Stimulated activated CD4-positive, alpha-beta T cell treated with anti-CD3 and anti-CD28 coated beads, TNF-alpha, amount 100 ng/mL, for 48 hours (primary cell): ENCODE measurements at places on chromosomes 1 and 21.

DNA sequence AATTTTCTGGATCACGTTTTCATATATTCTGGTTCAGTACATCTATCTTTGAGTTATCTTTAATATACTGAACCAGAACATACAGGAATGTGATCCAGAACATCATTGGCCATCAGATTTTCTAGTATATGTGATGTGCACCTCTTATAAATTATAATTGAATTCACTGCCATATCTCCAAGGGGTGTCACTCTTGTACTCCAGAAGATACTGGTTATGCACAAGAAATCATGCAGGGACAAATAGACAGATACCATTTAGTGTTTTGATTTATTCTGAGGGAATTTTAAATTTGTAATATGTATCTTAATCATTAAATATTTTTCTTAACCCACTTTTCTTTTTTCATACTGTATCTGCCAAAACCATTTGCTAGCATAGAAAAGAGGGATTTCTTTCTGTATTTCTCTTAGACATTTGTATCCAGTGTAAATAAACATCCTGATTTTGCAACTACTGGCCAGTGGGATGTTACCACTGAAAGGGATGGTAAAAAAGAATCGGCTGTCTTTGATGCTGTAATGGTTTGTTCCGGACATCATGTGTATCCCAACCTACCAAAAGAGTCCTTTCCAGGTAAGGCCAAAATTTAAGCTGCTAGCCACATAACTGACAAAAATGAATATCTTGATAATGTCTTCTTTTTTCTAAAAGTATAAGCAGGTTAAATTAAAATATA lies 16.7 kb downstream of the FMO3 start:
- no peak for DNase-seq

GRCh38 chr1:200211157-200211556 lies 183.6 kb downstream of the NR5A2 start:
- DNase-seq: no peak

GRCh38 chr1:71587961-71588360 lies 507.1 kb upstream of the ZRANB2 start:
- DNase-seq: no peak

- no peak for DNase-seq
These were observed 14.4 kb downstream of the SPOCD1 start for GRCh38 chr1:31801458-31801857.

- no peak for DNase-seq
These were observed 11.7 kb downstream of the C1orf94 start for GRCh38 chr1:34188418-34188817.

DNA sequence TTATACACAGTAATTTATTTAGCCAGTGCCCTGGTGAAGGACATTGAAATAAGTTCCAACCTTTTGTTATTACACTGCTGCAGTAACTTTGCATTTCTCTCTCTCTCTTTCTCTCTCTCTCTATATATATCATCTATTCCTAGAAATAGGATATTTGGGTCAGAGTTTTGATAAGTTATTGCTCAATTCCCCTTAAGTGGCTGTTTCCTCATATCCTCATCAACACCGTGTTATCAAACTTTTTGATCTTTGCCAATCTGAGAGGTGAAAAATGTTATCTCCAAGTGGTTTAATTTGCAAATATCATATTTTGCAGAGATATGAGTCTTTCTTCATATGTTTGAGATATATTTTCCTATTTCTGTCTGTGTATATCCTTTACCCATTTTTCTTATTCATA lies 1.6 kb upstream of the SRSF4 start:
- no peak for DNase-seq

DNA sequence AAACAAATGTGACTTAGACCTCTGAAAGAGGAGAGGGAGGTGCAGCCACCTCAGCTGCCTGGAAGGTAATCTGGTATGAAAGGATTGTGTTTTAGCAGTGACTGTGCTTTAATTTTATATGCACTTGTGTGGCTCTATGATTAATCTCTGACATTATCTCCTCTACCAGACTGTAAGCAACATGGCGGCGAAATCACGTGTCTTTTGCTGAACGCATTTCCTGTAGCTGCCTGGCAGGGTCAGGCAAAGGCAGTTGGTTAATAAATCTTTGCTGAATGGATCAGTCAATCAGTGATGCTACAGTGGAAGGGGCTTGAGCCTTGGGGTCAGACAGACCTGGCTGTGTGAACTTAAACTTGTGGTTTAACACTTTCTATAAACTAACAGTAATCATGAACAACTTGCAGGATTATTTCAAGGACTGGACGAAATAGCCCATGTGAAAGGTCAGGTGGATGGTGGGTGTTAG lies 96.9 kb downstream of the ADSS2 start:
- DNase-seq: no peak

- DNase-seq: no peak
These were observed 1.2 kb downstream of the MCM3AP start for GRCh38 chr21:46284077-46284644.

GRCh38 chr1:178579095-178579494 lies 66.2 kb downstream of the TEX35 start:
- DNase-seq: no peak

DNA sequence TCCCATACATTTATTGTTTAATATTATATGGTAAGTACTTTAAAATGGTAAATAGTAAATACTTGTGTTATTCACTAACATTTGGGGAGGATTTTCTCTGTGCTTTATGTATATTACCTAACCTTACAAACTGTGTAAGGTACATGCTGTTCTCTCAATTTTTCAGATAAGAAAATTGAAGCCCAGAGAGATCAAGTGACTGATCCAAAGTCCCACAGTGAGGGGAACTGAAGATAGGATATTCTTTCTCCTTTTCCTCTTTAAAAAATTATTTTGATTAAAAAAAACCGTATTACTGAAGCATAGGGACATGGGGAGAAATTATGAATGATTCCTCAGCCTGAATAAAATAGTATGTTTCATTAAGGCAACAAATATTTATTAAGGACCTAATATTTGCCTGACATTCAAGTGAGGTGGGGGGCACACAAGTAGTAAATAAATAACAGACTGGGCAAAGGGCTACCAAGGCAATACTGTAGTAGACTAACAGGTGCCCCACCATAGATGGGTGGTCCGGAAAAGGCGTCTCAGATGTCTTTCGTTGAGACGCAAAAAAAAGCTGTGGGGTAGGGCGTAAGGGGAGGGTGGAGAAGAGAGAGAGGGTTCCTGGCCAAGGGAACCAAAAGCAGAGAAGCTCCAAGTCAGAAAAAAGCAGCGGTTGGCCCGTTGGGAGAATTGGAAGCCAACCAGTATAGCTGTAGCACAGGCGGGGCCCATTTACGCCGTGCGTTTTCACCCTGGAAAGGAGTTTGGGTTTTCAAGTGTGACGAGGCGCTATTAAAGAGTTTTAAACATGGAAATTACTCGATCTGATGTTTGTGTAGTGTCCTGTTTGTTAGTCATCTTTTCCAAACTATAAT lies 944 bp upstream of the AGO3 start:
- no peak for DNase-seq

DNA sequence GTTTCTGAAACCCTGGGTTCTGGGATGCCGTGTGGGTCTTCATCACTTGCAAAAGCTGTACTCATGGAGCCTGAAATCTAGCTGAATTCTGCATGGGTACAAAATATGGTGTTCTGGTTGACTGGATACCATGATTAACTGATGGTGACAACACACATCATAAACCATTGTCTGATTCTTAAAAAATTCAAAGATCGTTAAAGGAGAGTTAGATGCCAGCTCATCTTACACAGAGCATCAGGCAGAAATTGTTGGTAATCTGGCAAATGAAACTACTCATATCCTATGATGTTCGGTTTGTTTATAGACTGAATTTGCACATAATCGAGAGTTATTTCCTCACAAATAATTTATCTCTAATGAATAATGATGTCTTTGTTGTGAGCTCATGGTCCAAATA lies 218.1 kb upstream of the PKN2 start:
- DNase-seq: no peak

GRCh38 chr1:161962091-161962887 lies 61.4 kb downstream of the OLFML2B start:
- DNase-seq: peak; percentile 24

DNA sequence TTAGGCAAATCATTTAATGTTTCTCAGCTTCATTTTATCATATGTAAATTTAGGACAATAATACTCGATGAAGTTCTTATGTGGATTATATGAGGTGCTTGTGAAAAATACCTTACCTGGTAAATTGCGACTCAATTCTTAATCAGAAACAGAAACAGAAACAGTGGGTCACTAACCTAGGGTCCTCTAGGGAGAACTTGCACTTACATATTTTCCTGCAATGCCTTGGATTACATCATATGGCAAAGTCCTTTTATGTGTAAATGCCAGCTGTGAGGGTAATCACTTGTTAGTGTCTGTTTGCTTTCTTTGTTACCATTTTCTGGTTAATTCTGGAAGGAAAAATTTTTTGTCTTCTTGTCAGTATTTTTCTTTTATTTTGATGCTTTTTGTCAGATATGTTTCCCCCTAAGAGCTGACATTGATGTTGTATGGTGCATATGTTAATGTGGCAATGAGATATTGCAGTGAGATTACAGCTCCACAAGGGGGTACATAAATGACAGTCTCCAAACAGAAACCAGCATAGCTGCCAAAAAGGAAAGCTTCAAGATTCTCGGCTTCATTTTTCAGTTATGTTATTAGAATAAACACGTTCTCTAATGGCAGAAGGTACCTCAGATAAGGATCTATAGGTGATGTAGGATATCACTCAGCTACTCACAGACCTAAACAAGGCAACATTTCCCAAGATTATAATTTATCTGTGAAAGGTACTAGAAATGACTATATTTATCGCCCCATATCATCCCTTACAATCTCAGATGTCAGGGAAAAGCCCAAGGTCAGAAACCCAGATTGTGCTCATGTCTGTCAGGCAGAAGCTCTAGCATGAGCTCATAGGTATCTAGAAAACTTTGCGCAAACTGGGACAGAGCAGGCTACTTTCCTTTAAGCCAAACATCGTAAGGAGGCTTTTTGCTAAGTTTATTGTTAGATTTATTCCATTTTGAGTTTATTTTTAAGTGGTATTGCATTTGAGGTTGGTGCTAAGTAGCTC lies 119.9 kb downstream of the FASLG start:
- no peak for DNase-seq

DNA sequence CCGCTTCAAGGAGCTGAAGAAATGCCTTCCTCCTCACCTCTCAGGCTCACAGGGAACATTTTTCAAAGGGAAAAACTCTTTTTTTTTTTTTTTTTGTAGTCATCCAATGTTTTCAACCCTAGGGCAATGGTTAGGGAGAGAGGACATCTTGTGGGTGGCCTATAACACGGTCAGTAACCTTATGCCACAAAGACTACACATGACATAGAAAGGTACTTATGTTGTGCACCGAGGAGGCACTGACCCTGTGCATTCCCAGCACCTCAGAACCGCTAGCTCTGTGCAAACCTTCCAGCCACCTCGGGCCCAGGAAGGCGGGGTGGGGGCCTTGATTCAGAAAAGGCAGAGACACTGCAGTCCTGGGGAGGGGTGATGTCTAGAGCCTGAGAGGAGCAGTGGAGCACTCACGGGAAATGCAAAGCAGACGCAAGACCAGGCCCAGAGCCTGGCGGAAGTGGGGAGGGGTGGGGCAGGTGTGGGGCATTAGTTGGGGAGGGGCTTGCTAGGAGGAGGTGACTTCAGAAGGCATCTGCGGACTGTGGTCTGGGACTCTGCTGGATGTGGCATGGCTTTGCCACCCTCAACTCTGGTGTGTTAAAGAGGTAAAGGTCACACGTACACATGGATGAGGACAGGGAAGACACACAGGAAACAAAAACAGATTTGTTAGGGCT lies 68.6 kb downstream of the MDM4 start:
- no peak for DNase-seq

DNA sequence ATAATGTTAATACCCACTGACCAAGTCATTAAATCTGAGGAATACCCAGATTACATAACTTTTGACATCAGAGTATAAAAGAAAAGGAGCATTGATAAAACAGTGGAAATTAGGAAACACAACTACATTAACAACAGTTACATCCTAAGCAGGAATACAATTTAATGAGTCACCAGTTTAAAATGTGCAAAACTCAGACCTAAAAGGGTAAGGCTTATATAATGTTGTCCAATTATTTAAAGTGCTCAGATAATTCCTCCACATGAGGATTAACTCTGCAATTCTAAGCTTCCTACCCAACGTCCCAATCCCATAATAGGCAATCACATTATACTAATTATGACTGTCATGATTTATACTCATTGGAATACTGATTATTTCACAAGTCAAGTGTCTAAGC lies 50.5 kb downstream of the ABL2 start:
- no peak for DNase-seq

- no peak for DNase-seq
These were observed 38.7 kb downstream of the VTCN1 start for GRCh38 chr1:117171900-117172511.

DNA sequence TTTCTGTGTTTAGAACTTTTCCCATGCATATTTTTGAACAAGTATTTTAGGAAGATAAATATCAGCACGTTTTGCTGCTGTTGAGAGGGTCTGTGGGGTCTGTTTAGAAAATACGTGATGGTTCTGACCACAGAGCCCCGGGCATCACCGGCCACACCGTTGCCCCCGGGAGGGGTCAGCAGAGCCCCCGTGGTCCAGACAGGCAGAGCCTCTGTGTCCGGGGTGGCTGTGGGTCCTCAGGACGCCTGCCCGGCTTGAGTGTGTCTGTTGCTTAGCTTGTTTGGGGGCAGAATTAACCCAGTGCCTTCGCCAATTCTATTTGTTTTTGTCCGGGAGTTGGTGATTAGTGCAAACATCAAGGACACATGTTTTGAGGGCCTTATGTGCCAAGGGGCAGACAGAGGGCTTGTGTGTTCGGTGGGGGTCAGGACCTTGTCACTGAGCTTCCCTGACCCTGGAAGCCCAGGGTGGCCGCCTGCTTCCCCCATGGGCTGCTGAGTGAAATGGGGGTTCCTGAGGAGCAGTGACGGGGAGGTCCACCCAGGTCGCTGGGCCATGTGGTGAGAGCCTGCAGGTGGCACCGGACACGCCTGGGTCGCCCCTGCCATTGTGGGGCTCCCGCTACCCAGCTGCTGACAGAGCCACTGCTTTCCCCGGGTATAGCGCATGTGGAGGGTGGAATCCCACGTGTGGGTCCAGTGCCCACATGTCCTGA lies 122.2 kb downstream of the SIK1 start:
- no peak for DNase-seq

DNA sequence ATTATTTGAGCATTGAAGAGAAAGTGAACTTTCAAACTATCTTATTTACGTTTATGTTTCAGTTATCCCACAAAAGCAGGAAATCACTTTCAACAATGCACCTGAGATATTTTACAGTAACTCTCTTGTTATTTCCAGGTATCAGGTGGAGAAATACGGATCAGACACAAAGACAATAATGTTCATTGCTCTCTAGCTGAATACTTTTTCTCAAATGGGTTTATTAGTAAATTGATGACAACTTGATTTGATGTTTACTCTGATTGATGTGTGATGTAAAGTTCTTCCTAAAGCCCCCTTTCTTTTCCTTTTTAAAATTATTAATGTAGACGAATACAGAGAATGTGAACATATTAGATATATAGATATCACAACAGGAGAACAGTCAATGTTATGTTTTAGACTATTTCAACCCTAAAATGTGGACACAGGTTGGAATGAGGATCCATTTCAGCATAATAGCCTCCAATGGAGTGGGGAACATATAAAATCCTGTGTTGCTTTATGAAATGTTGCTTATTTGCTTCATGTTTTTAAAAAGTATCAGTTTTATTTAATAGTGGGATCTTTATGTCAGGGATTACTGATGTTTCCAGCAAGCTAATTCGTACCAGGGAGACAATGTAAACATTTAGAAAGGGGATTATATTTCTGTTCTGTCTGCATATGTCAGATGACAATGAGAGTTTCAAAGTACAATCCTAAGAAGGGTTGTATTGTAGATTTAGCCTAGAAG lies 1522.3 kb upstream of the TPTE start:
- DNase-seq: no peak
